Stimulated activated CD4-positive, alpha-beta T cell treated with anti-CD3 and anti-CD28 coated beads, Interleukin-1b, Interleukin-23, amount 100 ng/mL, for 1 hour (primary cell): ENCODE measurements at places on chromosomes 7 and 10.

DNA sequence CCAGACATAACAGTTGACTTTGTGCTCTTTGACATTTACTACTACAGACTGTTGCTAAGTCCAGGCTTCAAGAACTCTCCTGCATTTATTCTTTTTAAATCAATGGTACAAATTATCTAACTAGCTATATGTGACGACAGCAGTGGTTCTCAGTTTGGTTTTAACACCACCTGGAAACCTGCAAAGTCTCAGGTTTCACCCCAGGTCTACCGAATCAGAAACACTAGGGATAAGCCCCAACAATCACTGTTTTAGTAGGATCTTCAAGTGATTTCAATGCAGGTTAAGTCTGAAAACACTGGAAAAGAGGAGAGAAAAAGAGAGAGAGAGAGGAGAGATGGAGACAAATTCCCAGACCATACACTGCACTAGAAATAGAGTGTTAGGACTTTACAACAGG is 519.0 kb downstream of the PCDH15 start:
- no peak for DNase-seq

DNA sequence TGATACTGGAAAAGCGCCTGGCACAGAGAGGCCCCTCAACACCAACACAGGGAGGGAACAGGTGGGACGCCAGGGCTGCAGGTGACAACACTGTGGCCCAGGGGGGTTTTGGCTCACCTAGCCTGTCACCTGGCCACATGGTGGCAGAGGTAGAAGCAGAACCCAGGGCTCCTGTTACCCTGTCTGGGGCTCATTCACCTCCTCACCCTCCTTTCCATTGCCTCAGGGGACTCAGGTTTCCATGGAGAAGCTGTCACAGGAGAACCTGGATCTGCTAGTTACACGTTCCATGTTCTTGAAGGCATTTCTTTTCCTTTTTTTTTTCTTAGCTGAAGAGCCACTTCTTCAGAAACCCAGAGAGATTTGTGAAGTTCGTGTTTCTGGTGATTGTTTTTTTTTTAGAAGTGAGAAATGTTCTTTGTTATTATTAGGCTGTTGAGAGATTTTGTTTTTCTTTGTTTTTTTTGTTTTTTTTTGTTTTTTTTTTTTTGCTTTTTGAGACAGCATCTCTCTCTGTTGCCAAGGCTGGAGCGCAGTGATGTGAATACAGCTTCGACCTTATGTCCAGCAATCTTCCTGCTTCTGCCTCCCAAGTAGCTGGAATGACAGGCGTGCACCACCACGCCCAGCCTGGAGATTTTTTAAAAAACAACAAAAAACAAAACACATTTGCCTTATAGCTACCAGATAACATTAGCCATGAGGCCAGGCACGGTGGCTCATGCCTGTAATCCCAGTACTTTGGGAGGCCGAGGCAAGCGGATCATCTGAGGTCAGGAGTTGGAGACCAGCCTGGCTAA is 16.0 kb downstream of the DENND2A start:
- no peak for DNase-seq

- DNase-seq = no peak
Observed at GRCh38 chr7:102211590-102212550, 74.8 kb upstream of the SH2B2 start.

DNA sequence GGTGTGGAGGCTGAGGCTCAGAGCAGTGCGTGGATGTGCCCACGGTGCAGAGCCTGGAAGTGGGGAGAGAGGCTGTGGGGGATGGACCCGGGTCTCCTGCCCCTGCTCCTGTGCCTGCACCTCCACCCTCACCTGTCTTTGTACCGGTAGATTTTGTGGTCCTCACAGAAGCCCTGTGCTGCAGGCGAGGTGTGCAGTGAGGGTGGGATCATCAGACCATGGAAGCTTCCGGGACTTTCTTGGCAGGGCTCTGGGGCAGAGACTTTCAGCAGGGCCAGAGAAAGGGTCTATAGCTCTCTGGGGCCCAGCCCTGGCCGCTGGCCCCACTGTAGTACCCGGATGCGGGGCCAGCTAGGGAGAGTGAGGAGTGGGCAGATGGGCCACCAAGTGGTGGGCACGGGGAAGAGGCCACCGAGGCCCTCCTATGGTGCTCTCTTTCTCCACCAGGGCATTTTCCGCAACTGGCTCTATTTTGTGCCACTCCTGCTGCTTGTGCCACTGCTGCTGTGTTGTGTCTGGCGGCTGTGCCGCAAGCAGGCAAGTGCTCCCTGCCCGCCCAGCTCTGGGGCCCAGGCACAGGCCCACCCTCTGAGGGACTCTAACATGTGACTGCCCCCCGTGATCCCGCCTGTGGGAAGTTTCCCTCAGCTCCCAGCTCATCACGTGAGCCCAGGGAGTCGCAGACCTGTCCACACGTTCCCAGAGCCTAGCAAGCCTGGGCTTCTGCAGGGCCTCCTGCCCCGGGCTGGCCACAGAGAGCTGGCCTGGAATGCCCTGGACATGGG is 22.1 kb downstream of the ANTXRL start:
- no peak for DNase-seq

GRCh38 chr7:97128736-97129135 is 11.2 kb downstream of the SDHAF3 start:
- no peak for DNase-seq

- no peak for DNase-seq
Observed at GRCh38 chr10:71345694-71346093, 26.6 kb downstream of the SLC29A3 start.

DNA sequence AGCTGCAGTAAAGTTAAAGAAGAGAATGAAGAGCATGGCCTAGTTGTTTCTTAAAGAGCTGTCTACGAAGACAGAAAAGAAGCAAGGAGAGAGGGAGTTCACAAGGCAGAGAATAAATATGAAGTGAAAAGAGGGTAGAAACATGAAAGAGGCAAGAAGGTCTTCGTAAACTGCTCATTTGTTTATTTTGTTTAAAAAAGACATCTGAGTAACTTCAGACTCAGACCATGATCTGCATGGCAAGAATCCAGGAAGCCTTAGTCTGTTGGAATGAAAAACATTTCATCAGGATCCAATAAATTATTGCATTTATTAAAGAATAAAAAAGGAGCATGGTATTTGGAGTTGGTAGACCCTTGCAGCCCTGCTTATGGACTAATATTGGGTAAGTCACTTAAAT is 151.1 kb downstream of the SEM1 start:
- no peak for DNase-seq

GRCh38 chr10:1399431-1400100 is 337.8 kb downstream of the ADARB2 start:
- no peak for DNase-seq

- no peak for DNase-seq
Observed at GRCh38 chr10:124743191-124744101, 732 bp downstream of the FAM53B start.

DNA sequence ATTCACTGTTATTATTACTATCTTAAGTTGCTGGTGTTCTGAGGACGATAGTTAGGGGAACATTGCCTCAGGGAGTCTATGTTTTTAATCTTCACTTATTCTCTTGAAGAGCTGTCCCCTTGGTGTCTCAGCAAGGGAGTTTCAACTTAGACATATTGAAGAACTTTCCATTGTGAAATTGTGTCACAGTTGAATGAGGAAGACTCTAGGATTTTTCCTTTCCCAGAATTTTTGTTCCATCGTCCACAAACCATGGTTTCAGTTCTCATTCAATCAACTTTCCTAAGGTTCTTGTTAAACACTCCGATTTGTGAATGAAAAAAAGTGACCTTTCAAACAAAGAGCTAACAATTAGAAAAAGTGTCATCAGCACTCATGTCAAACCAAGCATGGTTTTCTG is 128.3 kb downstream of the GATA3 start:
- DNase-seq = no peak

DNA sequence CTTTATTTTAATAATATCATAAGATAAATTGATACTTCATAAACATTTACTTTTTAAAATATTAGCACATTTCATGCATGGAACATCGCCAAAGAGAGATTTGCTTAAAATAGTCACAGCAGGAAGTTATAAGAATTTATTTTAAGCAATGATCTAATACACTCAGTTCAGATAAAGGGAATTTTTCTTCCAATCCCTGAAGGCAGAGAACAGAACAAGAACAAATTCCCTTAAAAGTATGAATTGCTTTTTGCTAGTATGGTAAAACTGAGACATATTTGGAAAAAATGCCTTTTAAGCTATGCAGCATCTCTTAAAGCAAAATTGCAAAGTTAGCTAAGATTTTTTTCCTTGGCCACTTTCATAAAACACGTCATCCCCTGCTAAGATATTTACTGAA is 91.0 kb downstream of the SEMA3D start:
- DNase-seq = no peak

GRCh38 chr10:19874791-19875190 is 58.6 kb downstream of the PLXDC2 start:
- DNase-seq = no peak

DNA sequence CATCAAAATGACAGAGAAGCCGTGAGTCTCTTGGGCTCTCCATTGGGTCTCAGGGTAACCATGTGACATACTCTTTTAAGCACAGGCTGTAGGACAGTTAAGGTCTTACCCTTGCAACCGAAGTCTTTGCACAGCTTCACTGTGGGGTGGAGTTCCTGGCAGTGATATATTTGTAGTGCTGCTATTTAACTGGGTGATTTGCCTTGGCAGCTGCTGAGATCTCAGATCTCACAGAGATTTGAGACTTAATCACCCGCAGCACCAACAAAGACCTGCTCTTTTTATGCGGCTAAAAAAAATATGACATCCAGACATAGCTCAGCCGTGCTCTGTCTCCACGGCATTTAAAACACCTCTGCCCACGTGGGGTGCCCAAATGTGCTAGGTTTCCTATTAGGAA is 63.4 kb upstream of the NPTX2 start:
- DNase-seq = no peak

GRCh38 chr7:111516612-111517011 is 45.7 kb downstream of the IMMP2L start:
- no peak for DNase-seq

DNA sequence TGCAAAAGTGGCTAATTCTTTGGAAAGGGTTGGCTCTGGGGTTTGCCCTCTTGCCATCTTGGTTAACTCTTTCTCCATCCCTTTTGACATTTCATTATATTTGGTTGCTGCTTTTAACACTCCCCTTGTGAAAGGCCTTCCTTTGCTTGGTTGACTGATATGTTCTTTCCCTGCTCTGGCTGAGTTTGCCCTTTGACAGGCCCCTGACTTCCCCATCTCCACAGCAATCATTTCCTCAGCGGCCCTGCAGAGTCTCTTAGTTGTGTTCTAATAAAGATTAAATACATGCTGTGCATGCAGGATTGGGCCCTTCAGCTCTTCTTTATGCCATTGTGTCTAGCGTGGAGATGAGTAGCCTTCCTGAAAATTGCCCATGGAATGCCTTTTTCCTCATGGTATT is 84.5 kb upstream of the CSTF2T start:
- no peak for DNase-seq

DNA sequence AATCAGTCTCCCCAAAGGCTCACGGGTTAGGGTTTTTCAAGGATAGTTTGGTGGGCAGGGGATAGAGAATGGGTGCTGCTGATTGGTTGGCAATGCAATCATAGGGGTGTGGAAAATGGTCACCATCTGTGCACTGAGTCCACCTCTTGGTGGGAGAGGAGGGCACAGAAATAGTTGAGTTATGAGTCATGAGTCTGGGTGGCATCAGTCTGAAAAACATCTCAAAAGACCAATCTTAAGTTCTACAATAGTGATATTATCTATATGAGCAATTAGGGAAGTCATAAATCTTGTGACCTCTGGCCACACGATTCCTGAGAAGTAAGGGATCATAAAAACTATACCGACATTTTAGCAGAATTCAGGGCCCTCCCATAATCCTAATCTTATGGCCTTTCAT is 62.7 kb downstream of the LGI1 start:
- no peak for DNase-seq

GRCh38 chr10:76915316-76915715 is 722.3 kb downstream of the KCNMA1 start:
- DNase-seq = no peak

DNA sequence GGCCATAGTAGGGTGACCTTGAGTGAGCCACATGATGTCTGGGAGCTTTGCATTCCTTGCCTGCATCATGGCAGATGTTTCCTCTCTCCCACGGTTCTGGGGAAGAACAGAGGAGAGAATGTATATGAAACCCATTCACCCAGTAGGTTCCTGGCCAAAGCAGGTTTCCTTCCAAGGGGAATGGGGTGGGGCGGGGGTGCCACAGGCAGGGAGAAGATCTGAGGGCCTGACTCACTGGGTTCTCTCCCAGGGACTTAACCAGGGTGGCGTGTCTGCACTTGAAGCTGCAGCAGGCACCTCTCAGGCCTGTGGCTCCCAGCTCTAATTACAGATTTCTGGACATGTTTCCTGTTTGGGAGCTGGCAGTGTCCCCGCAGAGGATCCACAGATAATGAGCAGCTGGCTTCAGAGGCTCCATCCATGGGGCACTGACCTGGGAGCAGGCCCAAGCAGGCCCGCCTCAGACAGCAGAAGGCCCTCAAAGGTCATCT is 50.2 kb upstream of the ZMIZ1 start:
- no peak for DNase-seq

DNA sequence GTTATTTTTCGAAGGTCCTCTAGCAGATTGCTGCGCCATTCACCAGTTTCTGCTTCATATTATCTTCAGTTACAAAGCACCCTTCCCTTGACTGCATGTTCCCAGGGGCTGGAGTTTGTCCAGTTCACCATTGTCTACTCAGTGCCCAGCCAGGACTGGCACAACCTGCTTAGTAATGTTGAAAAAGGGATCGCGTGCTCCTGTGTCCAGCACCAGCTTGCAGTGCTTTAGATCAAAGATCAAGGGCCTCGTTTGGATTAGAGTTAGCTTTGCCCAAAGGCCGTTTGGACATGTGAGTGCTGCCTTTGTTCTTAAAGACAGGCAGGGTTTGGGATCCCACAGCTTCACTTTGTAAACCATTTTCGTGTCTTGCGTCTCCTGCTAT is 867 bp downstream of the ATP6V0E2 start:
- DNase-seq = no peak

GRCh38 chr10:132748545-132749370 is 37.2 kb downstream of the NKX6-2 start:
- DNase-seq = no peak

DNA sequence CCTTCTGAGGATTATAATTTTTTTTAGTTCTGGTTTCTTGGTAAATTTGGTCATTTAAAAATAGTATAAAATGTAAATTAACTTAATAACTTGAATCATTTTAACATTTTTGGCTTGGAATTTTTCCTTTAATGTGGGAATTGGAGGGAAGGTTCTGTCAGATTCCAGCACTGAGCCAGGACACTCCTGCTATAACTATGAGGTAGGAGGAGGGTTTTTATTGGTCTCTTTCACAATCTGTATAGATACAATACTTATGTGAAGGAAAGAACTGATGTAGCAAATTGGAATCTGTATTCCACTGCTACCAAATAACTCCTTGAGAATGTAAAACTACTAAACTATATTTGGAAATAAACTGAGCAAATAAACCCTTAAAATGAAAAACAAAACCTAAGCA is 3.2 kb downstream of the PRKG1 start:
- DNase-seq = no peak

DNA sequence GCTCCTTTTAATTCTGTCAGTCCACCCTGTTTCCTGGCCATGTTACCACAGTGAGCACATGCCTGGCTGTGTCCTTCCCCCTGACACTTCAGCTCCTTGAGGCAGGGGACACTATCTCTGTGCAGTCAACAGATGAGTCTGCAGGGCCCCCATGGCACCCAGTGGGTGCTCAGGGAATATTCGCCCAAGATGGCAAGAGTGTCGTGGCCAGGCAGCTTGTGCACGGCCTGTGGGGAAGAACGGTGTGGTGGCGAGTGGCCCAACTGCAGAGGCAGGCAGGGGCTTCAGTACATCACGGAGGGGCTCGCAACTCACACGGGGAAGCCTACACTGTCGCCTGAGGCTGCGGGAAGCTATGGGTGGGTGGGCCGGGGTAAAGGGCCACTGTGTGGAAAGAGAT is 91.1 kb downstream of the TRRAP start:
- DNase-seq = no peak
